HS-5 (cell line): ENCODE measurements at places on chromosomes 11 and 22.

- DNase-seq, result no peak
Measured at GRCh38 chr11:124302347-124303125, 11.2 kb downstream of the OR8D1 start.

- DNase-seq, result no peak
Measured at GRCh38 chr11:33379947-33380346, 122.8 kb downstream of the HIPK3 start.

DNA sequence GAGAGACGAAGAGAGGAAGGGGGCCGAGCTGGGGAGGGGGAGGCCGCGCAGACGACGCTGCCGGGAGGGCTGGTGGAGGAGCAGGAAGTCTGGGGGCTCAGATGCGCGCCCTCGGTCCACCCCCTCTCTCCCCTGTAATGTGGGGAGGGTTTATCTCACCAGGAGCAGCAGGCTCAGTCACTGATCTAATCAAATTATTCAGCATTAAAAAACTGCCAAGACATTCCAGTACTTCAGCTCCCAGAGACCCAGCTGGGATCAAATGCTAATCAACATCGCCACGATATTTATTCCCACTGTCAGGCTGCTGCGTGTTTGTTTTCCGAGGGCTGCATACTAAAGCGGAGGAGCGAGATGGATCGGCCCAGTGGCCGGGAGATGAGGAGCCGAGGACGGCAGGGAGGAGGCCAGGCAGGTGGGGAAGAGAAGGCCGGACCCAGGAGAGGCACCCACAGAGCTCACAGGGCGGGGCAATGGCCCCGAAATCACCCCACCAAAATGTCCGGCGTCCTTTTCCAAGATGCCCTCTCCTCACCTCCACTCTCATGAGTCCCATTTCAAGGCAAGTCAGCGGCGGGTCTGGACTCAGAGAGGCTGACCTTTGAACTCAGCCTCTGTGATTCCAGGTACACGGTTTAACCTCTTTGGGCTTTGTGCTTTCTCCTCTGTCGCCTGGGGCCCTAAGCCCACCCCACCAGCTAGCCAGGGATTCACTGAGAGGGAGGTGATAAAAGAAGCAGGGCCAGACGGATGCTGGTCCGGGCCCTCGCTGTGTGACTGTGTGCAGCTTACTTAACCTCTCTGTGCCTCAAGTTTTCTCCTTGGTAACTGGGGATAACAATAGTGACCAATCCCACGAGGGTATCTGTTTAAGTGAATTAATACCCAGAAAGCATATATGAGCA is 502.1 kb downstream of the MN1 start:
- no peak for DNase-seq

- no peak for DNase-seq
Measured at GRCh38 chr22:19628038-19628776, 86.1 kb upstream of the SEPTIN5 start.

DNA sequence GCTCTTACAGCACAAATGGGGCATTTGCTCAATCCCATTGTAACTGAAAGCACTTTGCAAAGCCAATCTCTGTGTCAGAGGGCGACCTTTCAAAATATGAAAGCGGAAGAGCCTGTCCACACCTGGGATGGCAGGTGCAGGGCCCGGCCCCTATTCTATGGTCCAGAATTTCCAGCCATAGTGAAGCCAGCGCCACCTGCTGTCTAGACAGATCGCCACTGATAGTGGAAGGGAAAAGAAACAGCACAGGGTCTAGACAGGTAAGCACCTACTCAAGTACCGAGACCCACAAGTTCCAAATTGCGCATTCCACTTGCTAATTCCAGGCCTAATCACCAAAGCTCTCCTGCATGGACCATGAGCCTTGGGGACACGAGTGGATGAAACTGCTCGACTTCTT is 141.4 kb downstream of the NTM start:
- DNase-seq, result no peak

DNA sequence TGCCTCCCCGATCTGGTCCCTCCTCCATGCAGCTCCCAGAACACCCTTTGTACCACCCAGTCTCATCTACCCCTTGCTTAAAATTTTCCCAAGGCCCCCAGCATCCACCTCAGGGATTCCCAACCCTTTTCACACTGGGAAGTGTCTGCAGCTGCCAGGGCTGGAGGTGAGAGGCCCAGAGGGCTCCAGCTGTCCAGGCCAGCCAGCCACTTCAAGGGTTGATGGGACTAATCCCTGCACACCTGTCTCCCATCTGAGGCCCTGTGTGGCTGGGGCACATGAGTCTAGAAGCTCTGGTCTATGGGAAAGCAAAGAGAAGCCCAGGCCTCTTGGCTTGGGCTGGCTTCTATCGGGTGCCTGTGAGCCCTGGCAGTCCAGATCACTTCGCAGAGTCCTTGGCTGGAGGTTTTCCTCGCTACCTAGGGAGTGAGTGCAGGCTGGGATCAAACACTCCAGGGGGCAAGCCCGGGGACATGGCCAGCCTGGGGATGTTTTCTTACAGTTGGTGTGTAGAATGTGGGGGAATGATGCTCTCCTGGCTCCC is 41.1 kb upstream of the TPBGL start:
- DNase-seq, result no peak

GRCh38 chr11:94862926-94863880 is 95.0 kb downstream of the AMOTL1 start:
- no peak for DNase-seq

- DNase-seq, result no peak
Measured at GRCh38 chr11:41988951-41989572, 529.6 kb upstream of the LRRC4C start.

DNA sequence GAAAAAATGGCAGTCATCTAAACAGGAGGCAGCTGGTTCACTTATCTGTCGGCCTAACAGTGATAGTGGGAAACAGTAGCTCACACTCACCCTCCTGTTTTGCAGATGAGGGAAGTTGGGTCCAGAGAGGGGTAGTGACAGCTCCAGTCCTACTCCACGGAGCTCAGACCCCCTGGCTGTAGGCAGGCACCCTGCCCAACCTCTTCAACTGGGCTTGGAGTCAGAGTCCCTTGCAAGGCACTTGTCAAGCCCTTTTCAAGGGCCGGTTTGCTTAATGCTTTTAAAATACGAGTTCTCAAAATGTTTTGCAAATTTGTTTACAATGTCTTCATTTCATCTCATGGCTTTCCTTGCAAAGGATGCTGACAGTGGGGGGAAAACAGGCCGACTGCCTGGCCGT is 75.1 kb downstream of the BMAL1 start:
- no peak for DNase-seq

- DNase-seq, result no peak
Measured at GRCh38 chr22:26162926-26163325, 6.3 kb upstream of the SEZ6L start.

DNA sequence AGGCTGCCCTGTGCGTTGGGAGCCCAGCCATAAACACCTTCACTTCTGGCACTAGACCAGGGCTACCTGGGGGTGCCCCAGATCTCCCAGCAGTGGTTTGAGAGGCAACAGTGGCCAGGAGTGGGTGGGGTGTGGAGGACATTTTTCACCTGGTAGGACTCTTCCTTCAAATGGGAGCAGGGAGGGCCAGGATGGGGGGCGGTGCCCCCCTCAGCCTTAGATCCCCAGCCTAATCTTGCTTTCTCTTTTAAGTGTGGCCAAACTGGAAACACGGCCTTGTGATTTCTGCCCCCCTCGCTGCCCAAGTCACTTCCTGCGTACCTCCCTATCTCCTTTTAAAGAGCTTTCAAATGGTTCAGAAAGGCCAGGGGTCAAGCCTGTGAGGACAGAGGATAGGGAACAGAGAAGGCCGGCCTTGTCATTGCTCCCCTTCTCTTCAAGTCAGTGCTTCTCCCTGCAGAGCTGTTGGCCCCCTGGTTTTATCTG is 800 bp downstream of the KCNJ5 start:
- no peak for DNase-seq

GRCh38 chr11:33237039-33237597 is 20.1 kb upstream of the HIPK3 start:
- DNase-seq, result no peak
